ENCODE measurements at places on chromosomes 5 and 9.

DNA sequence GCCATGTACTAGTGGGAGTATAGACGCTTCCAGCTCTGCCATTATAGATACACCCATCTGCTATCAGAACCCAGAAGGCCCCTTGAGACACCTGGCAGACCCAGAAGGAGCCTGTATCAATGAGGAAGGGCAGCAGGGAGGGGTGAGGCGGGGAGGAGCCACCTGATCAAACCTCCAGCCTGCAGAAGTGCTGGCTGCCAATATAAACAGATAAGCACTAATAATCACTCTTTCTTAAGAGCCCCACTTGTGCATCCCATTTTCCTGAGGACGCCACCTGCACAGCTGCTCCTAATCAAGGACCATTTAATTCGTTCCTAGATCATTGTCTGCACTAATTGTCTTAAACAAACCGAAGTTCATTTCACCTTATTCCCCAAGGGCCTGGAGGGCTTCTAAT, 75.0 kb upstream of the NEK6 start:
- DNase-seq, result no peak

DNA sequence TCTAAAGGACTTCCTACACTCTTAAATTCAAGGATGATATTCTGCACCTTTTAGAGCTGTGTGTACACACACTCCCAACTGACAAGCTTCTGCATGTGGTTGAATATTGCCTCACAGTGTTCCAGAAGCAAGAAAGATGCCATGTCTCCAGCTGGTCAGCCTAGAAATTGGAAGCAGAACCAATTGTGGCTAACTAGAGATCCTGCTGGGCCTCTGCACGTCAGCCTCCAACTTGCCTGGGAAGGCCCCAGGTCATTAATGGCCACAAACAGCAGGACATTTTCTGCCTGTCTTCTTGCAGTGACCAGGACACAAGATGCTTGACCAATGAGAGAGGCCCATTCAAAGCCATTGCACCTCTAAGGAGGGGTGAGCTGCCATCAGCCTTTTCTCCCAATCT, 571.9 kb upstream of the BRINP1 start:
- DNase-seq, result no peak

GRCh38 chr9:118003240-118003639, 299.0 kb downstream of the TLR4 start:
- no peak for DNase-seq

DNA sequence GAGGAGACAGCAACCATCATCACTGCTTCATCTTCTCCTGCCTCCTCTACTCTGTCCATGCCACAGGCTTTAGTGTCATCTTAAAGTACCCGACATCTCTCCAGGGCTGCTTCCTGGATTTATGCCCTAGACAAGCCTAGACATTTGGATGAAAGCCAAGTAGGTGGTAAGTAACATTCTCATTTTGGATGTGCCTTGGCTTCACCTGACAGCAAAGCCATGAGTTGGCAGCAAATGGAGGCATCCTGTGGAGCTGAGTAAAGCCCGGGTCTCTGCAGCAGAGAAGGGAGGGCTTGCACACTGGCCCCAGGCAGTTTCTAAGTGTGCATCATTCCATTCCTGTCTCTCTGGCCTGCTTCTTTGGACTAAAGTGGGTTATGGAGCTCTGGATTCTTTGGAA, 299.1 kb downstream of the DMAC1 start:
- no peak for DNase-seq

GRCh38 chr9:75149841-75150241, 61.5 kb downstream of the OSTF1 start:
- DNase-seq, result no peak

GRCh38 chr5:141866096-141866495, 12.1 kb downstream of the PCDH1 start:
- DNase-seq, result no peak

- DNase-seq, result peak; percentile 38
Observed at GRCh38 chr9:75907329-75907728, 16.9 kb downstream of the PCSK5 start.

DNA sequence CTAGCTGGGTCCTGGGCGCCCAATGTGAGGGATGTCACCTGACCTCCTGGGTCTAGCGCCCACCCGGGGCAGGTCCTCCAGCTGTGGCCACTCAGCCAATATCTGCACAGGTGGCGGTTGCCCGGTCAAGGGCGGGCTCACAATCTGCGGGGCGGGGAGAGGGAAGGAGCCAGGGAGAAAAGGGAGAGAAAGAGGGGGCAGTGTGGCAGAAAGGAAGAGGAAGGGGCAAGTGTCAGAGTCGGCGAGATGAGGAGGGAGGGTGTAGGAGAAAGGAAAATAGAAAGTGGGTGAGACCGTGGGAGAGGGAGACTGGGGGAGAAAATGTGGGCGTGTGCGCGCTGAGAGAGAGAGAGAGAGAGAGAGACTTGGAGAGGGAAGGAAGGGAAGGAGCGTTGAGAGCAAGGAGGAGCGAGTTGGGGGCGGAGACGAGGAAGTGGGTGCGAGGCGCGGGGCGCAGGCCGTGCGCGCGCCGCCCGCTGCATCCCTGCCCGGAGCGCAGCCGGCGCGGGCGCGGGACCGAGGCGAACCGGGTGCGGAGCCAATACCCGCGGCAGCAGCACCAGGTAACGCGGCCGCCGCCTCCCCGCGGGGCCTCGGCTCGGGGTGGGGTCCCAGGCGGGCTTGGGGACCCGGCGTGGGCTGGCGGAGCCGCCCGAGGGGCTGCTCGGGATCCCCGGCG, at the start of gene HRH2:
HRH2 (plus strand) TSS at position 479 of the 679 bp plus-strand sequence. CDS start 25,163 bp downstream, outside the sequence.
- DNase-seq, result no peak

DNA sequence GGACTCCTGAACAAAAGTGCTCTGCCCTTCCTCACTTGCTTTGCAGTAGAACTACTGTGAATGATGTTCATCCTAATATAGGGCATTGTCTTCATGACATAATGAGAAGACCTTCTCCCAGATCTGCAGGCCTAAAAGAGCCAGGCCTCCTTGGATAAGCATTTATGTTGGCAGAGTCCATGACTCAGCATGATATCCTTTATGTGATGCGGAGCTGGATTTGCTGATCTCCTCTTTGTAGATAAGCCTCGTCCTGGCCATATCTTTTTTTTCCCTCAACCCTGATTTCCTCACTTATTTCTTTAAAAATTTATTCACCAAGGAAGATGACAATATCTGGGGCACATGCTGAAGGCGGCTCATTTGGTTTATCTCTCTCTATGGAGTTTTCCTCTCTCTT, 62.4 kb upstream of the TAS2R1 start:
- no peak for DNase-seq

DNA sequence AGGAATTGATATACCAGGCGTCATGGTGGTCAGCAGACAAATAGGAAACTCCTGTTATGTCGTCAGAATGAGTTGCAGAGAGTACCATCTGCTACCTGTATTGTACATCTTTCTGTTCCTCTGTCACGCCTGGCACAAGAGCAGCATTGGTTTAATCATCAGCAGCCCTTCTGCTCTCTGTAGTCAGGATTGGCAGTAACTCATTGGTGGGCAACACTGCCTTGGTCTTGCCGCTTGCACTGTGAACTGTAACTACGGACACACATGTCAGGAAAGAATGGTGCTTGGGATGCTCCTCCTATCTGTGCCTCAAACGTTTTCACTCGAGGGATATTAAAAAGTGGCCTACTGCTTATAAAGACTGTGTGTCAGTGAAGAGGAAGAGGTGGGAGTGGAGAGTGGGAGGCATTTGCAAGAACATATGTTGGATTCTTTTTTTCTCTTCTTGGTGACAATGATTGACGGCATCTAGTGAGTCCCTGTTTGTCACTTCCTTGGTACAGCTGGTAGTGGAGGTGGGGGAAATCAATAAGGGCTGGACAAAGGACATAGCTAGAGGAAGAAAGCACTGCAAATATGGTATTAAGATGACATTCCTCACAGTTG, 76.6 kb downstream of the F2RL2 start:
- no peak for DNase-seq

GRCh38 chr9:128416432-128417019, 4.1 kb upstream of the CERCAM start:
- no peak for DNase-seq

DNA sequence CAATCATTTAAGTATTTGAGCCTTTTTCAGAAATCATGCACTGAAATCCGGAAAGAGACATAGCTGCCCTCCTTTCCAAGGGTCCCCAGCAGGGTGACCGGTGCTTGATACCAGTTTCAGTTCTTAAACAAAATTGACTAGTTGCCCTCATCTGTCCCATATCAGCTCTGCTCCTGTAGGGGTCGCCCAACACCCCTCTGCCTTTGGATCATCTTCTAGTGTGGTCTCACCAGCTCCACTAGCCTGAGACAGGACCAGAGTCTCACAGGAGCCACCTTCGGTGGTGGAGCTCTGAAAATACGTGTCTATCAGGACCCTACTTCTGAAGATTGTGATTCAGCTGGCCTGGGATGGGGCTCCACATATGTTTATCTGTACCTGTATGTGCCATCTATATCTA, 428.2 kb downstream of the ENC1 start:
- DNase-seq, result no peak

DNA sequence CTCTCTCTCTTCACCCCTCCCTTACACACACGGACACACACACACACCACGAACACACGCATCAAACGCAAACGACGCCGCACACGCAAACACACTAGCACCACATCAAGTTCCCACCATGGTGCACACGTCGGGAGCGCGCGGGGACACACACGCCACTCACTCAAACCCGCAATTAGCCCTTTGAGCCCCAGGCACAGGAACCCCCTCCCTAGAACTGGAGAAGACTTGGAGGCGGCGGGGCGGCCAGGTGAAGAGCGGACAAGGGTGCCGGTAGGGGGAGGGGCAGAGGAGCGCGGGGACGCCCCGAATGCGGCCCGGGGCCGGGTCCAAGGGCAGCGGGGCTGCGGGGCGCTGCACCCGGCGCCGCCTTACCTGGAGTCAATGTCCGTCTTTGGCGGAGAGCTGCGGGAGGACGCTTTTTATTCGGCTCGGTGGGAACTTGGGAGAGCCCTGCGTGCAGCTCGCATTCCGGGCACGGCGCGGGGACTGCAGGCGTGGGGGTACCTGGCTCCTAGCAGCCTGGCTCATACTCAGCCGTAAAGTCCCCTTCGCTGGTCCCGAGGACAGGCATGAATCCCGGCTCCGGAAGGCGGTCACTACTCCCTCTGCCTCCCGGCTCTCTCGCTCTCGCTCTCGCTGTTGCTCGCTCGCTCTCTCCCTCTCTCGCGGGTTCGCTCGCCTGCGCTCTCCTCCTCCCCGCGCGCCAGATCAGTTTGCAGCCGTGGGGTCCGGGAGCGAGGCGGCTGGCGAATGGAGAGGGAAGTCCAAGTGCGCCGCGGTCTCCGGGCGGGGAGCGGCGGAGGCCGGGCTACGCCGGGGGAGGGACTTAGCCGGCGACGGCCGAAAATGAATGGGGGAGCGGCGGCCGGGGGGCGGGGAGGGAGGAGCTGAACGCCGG, at the start of gene BRINP1:
BRINP1 (minus strand) TSS at position 755 of the 901 bp plus-strand sequence. CDS start 56,080 bp downstream, outside the sequence.
- peak; percentile 23 for DNase-seq

DNA sequence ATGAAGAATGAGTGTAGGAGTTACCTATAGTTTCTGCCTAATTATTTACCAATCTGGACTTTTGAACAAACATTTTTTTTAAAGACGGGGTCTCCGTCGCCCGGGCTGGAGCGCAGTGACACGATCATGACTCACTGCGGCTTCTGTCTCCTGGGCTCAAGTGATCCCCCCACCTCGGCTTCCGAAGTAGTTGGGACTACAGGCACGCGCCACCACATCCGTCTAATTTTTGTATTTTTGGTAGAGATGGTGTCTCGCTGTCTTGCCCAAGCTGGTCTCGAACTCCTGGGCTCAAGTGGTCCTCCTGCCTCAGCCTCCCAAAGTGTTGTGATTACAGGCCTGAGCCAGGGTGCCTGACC, 1.5 kb downstream of the CTNNA1 start:
- DNase-seq, result peak; percentile 27

DNA sequence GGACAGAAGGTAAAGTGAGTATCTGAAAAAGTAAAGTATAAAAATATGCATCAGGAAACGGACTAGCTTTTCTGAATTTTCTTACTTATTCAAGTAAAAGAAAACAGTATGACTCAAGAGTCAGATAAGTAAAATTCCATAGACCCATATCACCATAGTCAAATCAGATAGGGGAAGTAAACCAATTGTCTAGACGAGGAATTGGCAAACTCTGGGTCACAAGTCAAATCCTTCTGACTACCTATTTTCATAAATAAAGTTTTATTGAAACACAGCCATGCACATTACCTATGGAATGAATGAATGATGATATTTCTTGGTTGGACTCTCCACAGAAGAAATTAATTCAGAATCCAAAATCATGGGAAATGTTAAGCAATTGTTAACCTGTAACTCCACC, 59.1 kb upstream of the TMC1 start:
- DNase-seq, result peak; percentile 55

DNA sequence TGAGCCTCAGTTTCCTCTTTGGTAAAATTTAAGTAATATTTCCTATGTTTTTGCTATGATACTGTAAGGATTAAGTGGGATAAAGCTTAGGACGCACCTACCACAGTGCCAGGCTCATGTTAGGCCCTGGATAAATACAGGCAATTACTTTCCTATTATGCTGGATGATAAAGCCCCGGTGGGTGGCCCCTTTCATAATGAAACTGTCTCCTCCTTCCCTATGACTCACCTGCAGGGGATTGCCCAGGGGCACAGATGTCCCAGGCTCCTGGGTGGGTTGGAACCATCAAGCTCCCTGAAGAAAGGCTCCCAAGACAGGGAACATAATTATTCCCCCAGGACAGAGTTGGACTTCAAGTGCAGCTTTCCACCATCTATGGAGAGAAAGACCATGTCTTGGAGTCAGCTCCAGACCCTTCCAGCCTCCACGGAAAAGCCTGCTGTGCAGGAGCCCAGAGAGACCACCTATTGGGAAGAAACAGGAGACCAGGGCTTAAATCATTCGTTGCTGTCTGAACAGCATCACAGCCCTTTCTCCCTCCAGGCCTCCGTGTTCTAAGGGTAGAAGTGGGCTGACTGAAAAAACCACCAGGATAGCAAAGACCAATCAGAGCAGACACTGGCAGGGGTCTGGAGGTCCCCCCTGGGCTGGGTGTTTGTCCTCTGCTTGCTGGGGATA, 43.2 kb upstream of the FOXE1 start:
- no peak for DNase-seq

- no peak for DNase-seq
Observed at GRCh38 chr9:74958587-74958986, 5.9 kb upstream of the C9orf40 start.

- DNase-seq, result no peak
Observed at GRCh38 chr5:35185518-35185917, 44.8 kb downstream of the PRLR start.

- no peak for DNase-seq
Observed at GRCh38 chr9:4506490-4506889, 16.2 kb downstream of the SLC1A1 start.

DNA sequence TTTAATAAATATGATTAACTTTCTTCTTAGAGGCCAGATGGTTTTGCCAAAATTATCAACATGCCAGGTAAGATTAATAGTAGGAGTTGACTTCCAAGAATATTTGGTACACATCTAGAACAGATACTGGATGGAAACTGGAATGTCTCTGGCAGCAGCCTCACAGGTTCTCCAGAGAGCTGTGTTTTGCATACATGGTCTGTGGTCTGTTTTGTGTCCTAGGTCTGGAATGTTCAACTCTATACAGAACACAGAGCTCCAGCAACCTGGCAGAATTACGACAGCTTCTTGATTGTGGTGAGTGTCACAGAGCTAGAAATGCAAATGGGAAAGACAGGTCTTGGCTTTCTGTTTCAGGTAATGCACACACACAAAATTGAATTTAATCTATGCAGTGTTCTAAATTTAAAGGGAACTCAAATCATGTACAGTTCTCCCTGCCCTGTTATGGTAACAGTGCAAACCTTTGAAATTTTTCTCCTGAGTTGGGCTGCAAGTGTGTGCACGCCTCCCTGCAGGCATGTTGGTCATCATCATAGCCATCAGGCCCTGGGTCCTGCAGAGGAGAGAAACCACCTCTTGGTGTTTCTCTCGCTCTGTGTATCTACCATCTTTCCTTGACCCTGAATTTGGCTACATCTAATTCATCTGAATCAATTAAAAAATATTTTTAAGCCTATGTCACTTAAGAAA, 58.3 kb downstream of the PIK3R1 start:
- DNase-seq, result no peak
